ENCODE measurements at places on chromosomes 3 and 15. TPM values are rescaled to one million over a fixed set of nuclear protein-coding genes. Genes with fewer than 3 reads are reported as not detected.

DNA sequence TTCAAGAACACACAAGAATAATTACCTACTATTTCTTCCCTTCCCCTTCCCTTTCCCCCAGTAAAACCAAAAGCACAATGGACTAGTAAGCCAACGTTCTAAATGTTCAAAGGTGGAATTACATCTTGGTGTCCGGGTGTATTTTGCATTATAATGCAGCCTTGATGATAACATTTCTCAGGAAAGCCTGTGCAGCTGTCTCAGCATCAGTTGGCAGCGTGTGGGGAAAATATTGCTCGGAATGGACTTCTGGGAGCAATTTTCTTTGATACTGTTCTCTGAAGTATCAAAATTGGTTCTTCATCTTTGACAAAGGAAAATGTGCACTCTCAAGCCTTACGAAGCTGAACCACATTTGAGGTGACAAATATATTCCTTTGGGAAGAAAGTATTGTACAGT, 198.9 kb downstream of the AGBL1 start:
- no peak for DNase-seq

DNA sequence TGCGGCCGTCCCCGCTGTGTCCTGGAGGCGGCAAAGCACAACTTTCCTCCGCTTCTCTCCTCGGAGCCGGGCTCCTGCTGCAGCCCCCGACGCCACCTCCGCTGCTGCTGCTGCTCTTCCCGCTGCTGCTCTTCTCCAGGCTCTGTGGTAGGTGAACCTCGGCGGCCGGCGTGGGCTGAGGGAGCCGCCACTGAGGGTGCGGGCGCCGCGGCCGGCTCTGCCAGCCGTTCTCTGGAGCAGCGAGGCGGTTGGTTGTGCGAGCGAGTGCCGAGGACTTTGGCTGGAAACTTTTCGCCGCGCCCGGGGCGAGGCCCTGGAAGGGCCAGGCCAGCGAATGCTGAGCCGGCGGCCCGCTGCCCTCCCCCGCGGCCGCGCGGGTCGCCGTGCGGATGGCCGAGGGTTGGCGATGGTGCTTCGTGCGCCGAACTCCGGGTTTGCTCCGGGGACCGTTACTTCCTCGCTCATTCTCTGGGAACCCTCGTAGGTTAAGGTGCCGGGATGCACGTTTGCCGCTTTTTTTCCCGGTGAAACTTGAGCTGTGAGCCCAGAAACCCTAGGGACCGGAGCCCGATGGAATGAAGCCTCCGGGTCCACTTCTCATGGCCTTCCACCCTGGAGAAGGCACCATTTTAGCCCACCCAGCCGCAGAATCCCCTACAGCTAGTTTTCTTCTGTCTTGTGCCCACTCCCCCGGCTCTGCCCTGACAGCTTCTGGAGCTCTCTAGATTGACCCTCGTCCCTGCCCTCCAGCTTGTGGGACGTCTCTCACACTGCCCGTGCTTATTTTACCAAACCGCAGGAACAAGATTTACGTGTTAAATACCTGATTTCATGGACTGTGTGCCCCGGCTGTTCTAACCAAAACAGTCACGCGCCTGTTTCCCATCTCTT, 660 bp downstream of the NECTIN3 start:
- DNase-seq: peak; percentile 36

DNA sequence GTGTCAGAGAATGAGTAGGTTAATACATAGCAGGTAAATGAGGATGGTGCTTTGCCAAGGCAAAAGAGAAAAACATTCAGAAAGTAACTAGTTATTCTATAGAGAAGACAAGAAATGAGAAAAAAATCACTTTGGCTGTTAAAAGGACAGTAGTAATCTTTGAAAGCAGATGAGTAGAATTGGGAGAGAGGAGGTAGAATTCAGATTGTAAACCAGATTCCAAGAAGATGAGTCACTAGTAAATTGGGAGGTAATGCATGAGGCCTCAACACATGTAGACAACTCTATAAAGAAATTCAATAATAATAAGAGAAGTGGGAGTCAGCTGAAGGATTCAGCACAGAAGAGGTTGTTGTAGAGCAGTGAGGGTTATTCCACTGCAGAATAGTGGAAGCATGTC, 81.4 kb downstream of the MBNL1 start:
- DNase-seq: no peak

DNA sequence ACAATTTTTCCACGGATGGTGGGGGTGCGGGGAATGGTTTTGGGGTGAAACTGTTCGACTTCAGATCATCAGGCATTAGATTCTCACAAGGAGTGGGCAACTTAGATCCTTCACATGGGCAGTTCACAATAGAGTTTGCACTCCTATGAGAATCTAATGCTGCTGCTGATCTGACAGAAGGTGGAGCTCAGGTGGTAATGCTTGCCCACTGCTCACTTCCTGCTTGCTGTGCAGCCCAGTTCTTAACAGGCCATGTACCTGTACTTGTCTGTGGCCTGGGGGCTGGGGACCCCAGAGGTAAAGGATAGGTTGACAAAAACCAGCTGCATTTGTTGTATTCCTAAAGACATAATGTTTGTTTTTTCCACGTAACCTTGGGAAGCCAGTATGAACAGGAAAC, 16.0 kb downstream of the DZIP3 start:
- no peak for DNase-seq

GRCh38 chr3:22798461-22798860, 404.7 kb upstream of the UBE2E2 start:
- no peak for DNase-seq

- DNase-seq: no peak
Measured at GRCh38 chr3:137304313-137305056, 346.7 kb downstream of the IL20RB start.

DNA sequence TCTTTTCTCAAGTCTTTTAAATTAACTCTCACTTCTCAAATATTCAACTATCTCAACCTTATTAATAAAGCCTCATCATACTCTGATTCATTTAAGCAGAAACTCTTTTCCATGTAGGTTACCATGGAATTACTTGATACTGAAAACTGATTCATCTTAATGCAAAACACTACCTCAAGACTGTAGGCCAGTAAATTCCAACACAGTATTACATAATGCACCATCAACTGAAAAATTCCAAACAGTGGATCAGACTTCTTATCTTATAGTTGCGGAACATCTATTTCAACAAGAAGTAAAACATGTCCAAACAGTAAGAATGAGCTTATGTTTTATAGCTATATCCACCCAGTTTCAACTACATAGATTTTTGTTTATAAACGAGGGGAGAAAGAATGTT, 124.5 kb downstream of the PEAK1 start:
- no peak for DNase-seq

DNA sequence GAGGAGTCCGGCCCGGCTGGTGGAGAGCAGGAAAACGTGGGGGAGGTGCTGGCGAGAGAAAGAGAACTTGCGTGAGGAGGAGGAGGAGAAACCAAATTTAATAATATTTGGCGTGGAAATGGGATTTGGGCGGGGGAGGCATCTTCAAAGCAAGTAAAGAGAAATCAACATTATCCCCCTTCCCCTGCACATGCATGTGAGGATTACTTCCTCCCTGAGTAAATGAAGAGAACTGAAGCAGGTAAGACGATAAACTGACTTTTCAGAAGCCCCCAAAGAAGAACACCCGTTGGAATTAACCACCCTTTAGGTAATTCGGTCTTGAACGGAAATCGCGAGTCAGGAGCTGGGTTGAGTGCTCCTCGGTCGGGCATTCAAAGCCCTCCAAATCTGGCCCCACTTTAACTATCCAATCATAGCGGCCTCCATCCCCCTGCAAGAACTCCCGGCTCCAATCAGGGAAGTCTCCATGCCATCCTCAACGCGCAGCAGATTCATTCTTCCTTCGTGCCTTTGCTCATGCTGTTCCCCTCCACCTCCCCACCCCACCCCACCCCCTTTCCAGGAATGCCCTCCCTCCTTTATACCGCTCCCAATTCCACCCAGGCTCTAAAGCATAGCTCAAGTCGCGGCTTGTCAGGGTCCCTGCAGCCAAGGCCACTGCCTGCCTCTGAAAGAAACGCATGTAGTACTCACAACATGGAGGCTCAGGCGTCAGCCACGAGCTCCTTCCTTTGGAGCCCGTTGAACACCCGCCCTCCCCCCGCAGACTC, 545 bp upstream of the RFX7 start:
- DNase-seq: peak; percentile 41

GRCh38 chr15:44726136-44726535, 10.2 kb upstream of the TRIM69 start:
- no peak for DNase-seq

DNA sequence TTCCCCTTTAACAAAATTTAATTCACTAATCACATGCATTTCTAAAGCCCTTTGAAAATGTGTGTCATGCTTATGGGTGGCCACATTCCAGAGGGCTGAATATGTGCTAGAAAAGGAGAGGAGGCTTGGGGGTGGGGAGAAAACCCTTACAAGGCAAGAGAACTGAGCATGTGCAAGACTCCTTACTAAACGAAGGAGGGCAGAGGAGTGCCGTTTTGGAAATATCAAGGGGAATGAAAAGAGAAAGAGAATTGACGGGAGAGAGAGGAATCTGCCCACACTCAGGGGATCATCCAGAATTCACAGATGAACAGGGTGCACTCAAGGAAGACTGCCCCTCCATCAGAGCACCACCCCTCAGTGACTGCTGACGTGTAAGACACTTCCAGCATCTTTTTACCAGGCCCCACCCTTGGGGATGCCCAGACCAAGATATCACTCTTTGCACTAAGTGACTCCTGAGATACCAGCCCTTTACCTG, 37.9 kb upstream of the TSC22D2 start:
- no peak for DNase-seq

Gene TMEM108
- 20.3 TPM for total RNA-seq

Gene LYZL4
- total RNA-seq: not detected

Gene ISLR
- total RNA-seq: 23.2 TPM

Gene KLHL6
- total RNA-seq: 1.6 TPM

Gene PTPN23
- total RNA-seq: 17.7 TPM

Gene WDR93
- total RNA-seq: not detected

Gene GCNT3
- total RNA-seq: not detected

Gene GOLGA8G
- not detected for total RNA-seq

Gene MCF2L2
- total RNA-seq: 0.23 TPM

Gene CFAP161
- total RNA-seq: 0.34 TPM

Gene GOLGA8Q
- total RNA-seq: 0.71 TPM

Gene TRIM42
- total RNA-seq: not detected

Gene SLC28A2
- total RNA-seq: not detected
